ENCODE measurements at places on chromosomes 3 and 15.

- DNase-seq = no peak
Measured at GRCh38 chr15:34717729-34718128, 37.1 kb downstream of the GJD2 start.

GRCh38 chr3:192867645-192868044 is 50.0 kb downstream of the MB21D2 start:
- DNase-seq = no peak

- no peak for DNase-seq
Measured at GRCh38 chr15:42348083-42348482, 11.2 kb upstream of the CAPN3 start.

- DNase-seq = no peak
Measured at GRCh38 chr15:27595211-27595610, 503.9 kb downstream of the OCA2 start.

DNA sequence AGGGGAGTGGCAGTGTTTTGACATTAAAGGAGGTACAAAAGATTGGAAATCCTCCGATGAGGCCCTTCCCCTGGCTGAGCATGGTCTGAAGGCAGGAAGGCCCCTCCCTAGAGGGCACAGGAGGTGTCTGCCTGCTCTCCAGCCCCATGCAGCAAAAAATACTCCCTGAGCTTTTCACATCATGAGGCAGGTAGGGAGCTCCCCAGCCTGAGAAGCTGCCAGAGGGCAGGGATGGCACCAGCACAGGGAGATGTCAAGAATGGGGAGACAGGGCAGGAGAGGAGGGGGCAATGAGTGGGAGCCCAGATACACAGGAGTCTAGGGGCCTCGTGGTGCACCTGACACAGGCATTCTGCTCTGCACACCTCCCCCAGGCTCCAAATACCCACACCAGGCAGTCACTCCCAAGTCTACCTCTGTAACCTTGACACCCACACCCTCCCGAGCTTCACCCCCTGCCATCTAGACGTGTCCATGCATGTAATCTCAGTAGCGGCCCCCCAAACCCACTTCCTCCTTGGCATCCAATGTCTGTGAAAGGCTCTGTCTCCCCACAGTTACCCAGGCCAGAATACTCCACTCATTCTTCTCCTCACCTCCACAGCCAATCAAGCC is 22.9 kb downstream of the GRAMD2A start:
- no peak for DNase-seq

GRCh38 chr3:119349354-119350041 is 55.3 kb downstream of the ARHGAP31 start:
- no peak for DNase-seq

DNA sequence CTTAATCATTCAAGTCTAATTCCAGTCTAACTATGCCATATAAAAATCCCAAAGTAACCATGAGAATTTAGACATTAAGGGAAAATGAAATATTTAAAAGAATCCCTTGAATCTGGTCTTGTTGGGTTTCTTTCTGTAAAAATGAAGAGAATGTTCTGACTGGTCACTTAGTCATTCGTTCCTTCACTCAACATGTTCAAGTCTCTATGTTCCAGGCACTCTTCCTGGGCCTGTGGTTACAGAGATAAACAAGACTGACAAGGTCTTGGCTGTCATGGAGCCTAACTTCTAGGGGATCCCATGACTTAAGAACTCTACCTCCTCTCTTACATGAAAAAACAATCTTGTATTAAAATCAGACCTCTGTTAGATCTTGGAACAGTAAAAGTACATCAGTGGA is 638.6 kb upstream of the TBL1XR1 start:
- no peak for DNase-seq

GRCh38 chr3:62325896-62326295 is 47.5 kb downstream of the FEZF2 start:
- DNase-seq = no peak

DNA sequence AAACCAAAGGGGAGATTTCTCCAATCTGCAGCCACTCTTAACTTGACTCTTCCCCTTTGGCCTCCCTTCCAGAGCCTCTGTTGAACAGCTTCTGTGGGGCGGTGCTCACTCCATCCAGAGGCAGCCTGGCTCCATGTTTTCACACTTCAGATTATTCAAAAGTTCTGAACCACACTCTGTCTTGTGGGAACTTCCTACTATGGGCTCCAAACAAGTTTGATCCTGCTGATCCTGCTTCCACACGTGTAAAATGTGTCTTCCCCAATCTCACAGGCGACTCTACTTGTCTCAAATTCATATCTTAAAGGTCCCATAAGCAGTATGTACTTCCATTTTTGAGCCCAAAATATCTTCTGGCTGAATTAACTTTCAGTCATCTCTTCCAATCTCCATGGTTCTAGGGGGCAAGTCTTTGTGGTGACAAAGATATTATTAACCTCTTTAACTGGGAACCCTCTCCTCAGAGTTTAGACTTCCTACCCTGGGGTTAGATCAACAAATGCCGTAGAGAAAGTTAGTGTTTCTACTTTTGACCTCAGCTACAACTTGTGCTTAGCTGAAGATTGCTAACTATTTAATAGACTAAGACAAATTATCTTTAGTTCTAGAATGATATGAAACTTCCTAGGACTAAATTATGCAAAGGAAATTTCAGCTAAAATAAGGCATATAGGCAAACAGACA is 176.3 kb upstream of the BCL6 start:
- DNase-seq = no peak

GRCh38 chr3:3196148-3196861 is 16.8 kb upstream of the CRBN start:
- DNase-seq = no peak

DNA sequence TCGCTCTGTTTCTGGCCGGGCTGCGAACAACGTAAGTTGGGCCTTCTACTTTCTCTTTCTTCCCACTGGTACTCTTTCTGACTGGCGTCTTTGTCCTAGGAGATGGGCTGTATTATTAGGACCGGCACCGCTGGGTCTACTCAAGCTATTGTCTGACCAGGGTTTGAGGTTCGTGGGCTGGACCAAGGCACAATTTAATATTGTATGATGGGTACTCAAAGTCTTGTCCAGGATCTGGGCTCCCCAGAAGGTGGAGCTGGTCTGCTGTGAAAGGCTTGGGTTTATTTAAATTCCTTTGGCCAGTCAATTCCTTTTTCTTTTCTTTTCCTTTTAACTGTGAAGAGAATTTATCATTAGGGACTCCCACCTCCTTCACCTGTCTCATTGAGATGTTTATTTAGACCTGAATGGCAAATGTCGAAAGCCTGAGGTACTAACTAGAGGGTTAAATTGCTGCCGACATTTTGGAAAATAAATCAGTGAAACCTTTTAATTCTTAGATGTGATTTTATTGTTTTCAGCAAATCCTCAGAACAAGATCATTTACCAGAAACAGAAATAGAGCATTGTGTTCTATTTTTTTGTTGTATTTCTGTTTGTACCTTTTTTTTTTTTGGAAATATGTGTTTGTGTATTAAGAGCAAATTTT is 410 bp downstream of the LRRC49 start:
- no peak for DNase-seq

DNA sequence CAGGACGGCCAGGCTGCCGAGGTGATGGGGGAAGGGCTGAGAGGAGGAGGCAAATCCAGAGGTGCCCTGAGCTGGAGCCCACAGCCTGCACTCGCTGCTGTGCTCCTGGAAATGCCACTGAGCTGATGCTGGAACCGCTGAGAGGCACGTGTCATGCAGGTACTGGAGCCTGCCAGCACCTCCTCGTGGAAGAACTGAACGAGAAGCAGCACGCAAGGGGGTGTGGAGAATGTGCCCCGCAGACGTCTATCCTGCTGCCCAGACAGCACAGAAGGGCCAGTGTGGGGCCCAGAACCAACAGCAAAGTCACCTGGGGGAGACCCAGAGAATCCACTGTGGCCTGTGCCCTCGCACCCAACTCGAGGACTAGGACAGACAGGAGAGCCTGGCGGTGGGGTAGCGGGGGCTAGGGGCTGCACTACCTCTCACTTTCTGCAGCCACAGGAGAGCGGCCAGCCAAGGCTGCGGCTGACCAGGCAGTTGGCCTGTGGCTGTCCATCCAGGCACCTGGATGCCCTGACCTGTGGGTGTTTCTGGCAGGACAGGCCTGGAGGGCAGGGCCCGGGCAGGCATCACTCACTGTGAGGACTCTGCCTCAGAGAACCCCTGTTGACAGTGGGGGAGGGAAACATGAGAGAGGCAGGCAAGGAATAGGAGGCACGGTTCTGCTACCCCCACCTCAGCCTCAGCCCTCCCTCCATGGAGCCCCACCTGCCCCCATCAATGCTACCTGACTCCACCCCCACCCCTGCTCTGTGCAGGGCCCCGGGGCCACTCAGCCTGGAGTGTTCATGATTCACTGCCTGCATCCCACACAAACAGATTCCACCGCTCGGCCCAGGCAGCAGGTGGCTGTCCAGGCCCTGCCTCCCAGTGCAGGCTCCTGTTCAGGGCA is 213.1 kb downstream of the TBC1D2B start:
- DNase-seq = no peak

- DNase-seq = no peak
Measured at GRCh38 chr3:172094621-172095557, 55.5 kb downstream of the FNDC3B start.

GRCh38 chr3:16906682-16907081 is 21.9 kb downstream of the PLCL2 start:
- DNase-seq = no peak

DNA sequence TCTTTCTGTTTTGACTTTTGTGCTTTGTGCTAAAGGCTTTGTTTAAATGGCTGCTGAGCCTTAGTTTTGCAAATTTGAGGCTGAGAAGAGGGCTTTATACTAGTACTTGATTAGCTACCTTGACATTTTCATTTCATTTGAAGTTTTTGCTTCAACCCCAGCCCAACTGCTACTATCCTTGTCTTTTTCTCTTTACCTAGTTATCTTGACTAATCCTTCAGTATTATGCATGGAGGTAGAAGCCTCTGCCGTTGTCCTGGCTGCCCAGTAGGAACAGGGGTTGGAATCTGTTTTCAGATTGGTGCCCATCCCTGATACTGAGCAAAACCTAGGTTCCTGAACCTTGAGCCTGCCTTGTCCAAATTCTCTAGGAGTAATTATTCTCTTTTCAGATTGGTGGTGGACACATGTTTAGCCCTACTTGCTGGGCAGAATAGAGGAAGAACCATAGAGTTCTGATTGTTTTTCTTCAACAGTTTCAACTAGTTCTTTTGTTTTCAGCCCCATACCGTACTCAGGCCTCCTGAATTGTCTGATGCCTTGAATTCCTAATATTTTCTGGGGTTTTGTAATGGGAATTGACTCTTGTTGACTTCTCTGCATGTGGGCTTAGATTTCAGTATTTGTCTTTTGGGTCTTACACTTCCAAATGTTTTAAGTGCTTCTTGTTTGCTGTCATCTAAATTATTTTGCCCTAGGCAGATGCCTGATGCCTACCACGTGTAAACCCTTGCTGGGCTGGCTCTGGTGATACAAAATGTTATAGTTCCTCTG is 143.2 kb downstream of the DOCK3 start:
- no peak for DNase-seq

- no peak for DNase-seq
Measured at GRCh38 chr15:45759936-45760335, 125.1 kb downstream of the SQOR start.

GRCh38 chr3:160677459-160677881 is 510 bp downstream of the ARL14 start:
- no peak for DNase-seq

DNA sequence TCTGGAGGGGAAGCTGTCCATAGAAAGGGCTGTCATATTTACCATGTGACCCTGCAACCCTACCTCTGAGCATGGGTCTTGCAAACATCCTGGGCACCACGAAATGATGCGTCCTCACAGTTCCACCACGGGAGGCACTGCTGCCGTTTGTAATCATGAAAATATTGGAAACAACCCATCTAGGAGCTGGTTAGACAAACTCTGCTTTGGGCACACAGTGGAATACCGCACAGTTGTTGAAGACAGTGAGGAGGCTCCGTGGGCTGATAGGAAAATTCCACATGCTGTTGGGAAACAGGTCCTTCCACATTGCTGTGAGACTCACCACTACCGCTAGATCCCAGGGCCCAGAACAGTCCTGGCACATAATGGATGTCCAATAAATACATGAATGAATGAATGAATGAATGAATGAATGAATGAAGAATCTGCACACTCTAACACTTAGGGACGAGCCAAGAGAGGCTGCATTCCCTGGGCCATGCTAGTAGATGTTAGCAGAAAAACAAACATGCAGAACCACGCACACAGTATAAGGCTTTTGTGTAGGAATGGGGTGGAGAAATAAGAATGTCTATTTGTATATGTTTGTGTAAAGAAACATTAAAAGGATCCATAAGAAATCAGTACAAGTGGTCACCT is 40.6 kb downstream of the TPRA1 start:
- DNase-seq = no peak

DNA sequence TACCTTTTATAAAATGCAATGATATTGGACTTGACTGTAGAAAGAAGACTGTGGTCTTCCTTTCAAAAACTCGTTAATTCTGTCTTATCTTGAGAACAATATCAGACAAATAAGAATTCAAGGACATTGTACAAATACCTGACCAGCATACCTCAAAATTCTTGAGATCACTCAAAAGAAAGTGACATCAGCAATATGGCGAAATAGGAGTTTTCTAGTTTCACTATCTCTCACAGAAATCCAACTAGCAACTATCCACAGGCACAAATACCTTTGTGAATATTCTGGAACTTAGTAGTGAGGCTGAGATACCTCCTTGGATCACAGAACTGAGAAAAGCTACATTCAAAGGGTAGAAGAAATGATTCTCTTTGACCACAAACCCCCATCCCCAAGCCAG is 419.7 kb downstream of the ZNF385D start:
- no peak for DNase-seq

DNA sequence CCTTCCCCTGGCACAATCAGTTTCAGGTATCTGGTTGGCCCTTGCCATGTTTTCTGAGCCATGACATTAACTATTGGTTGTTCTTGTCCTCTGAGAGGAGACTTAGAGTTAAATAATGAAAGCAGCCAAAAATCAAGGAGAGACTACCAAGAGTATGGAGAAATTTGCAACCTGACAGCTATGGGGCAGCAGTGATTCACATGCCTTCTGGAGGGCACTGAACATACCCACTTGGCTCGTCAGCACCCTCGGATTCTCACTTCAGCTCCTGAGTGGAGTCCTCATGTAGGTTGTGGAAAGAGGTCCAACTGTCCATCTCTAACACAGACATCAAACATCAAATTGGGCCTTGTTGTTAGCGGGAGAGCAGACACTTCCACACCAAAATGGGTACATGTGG is 265.6 kb downstream of the EBLN2 start:
- no peak for DNase-seq

DNA sequence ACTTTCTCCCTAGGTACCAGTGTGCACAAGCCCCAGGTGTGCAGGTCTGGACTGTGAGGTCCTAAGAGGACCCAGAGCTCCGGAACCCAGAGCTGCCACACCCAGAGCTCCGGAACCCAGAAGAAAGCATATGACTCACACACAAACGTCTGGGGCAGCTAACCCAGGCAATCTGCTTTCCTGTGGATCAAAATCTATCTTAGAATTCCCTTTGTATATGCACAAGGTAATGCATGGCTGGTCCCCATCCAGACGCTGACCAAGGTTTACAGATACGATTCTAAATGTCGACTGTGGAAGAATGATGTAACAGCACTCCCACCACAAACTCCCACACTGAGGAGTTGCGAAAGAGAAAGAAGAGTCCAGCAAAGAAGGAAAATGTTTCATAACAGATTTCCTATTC is 15.7 kb downstream of the KCNMB2 start:
- no peak for DNase-seq
